ENCODE measurements at places on chromosomes 12 and 14. TPM values are rescaled to one million over a fixed set of nuclear protein-coding genes. Genes with fewer than 3 reads are reported as not detected.

- DNase-seq = no peak
Observed at GRCh38 chr14:79424462-79424861, 786.8 kb downstream of the DIO2 start.

GRCh38 chr12:4857472-4858291, 52.0 kb upstream of the KCNA1 start:
- peak; percentile 87 for DNase-seq

- no peak for DNase-seq
Observed at GRCh38 chr14:25049093-25049567, 817 bp downstream of the STXBP6 start.

GRCh38 chr14:25136811-25137210, 86.9 kb upstream of the STXBP6 start:
- DNase-seq = no peak

GRCh38 chr12:27220055-27220987, 23.8 kb upstream of the STK38L start:
- DNase-seq = no peak

DNA sequence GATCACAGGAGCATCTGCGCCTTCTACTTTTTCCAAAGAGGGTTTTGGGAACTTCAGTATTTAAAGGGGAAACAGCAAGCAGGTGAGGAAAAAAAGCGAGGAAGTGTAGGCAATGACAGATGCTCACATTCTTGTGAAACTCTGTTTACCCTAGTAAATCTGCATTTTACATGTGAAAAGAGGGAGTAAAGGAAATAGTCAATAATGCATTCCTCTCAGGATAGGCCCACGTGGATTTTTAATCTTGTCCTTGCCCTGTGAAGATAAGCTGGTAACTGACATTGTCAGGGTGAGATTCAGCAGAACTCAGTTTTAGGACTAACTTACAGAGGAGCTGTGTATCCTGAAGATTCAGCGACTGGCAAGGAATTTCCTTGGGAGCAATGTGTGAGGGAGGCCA, 1119.2 kb upstream of the TMEM132C start:
- no peak for DNase-seq

DNA sequence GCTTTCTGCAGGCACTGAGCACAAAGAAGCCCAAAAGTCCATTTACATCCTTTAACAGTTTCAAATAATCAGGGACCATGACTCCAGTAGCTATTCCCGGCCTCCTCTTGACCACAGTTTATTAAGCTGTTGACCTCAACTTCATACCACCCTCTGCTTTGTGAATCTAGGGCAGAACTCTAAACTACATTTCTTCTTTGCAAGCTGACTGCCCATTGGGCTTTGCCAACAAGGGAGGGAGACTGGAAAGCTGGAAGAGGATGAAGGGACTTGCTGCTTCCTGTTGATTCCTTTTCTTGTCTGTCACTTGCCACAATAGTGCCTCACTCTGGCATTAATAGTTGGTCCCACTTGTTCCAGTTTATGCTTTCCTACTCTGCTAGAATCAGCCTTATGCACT, 2.7 kb downstream of the CGRRF1 start:
- DNase-seq = no peak

DNA sequence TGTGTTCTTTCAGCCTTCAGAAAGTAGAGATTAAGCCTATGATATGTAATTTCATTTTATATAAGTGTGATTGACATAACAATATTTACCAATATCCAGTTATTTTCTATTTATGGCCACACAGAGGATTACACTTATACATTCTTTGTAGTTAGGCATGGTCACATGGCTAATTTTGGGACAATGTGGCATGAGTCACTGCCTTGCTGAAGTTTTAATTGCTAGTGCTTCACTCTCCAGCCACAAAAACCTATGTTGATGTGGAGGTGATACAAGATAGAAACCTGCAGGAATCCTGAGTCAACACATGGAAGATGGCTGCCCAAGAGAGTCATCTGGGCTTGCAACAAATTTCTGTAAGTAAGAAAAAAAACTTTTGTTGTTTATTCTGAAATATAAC, 17.0 kb downstream of the CLEC14A start:
- no peak for DNase-seq

The CEP170B gene
- total RNA-seq = 26.8 TPM

The NRIP2 gene
- 3.7 TPM for total RNA-seq

The RDH12 gene
- total RNA-seq = 0.23 TPM

All from posterior vena cava (tissue), 2 donors.